ENCODE measurements at places on chromosomes 4 and X.

GRCh38 chr4:146049802-146050201, 111.2 kb upstream of the ZNF827 start:
- no peak for DNase-seq

DNA sequence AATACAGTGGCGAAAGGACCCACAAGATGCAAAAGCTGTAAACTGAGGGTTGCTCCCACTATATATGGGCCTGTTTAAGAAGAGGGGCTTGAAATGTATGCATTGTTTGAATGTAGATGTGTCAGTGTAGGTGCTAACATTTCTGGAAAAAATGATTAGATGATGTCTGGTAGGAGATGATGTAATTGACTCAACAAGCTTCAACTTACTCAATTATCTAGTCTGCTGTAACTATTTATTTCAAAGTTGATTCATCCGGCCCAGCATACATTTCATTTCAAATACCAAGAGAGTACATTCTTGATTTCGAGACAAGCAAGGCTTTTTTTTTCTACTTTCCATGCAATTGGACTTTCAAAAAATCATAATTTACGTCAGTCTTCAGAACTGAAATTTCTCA, 9.3 kb upstream of the ENAM start:
- no peak for DNase-seq

- DNase-seq, result no peak
Observed at GRCh38 chr4:87542734-87543312, 13.6 kb upstream of the SPARCL1 start.

DNA sequence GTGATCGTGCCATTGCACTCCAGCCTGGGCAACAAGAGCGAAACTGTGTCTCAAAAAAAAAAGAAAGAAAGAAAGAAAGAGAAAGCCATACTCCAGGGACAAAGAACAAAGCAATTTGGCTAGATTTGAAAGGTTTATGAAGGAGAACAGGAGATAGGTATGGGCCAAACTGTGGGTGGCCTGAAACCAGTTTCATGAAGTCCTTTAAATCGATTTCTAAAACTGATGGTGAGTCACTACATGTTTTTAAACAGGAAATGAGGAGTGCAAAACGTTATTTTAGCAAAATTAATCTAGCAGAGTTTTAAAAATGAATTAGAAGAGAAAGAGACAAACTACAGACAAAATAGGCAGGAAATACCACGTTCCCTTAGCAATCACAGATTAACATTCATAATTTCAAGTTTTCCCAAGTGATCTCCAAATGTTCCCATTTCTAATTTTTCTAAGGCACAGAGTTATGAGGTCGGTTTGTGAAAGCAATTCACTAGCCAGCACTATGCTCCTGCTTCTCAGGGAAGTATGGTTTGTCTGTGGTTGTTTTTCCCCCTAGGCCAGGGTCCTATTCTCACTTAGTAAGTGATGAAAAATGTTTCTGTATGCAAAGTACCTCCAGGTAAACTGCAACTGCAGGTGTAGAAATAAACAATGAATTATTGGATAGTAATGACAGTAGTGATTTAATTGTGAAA, 190.6 kb downstream of the PPP3CA start:
- no peak for DNase-seq

GRCh38 chrX:113959912-113960626, 623.8 kb upstream of the HTR2C start:
- DNase-seq, result no peak

GRCh38 chrX:13620207-13620606, 32.7 kb upstream of the TCEANC start:
- DNase-seq, result no peak

- DNase-seq, result no peak
Observed at GRCh38 chrX:72685810-72686456, 28.2 kb downstream of the PHKA1 start.

DNA sequence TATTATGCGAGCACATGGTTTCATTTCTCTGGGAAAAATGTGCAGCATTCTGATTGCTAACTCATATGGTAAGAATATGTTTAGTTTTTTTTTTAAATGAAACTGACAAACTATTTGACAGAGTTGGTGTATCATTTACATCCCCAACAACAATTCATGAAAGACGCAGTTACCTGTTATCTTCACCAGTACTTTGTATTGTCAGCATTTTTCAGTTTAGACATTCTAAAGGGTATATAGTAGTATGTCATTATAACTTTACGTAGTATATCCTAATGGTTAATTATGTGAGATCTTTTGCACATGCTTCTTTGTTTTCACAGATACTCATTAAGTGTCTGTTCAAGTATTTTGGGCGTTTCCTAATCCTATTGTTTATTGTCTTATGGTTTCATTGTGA, 891.1 kb upstream of the AGA start:
- DNase-seq, result no peak

GRCh38 chr4:1375051-1375721, 28.2 kb downstream of the UVSSA start:
- no peak for DNase-seq

- peak; percentile 37 for DNase-seq
Observed at GRCh38 chr4:99885063-99885664, 9.1 kb downstream of the LAMTOR3 start.

DNA sequence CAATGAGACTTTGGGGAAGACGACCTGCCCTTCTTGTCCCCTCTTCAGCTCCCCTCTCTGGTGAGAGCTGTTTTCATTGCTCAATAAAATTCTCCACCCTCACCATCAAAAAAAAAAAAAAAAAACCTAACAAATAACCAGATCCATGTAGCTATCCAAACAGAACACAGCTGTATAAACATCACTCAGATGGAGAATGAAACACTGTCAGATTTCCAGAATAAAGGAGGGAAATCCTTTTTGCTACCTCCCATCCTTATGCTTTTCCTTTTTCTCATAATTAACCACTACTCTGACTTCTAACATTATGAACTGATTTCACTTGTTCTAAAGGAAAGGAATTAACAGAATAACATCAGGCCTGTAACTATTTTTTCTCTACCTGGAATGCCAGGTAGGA, 155.6 kb downstream of the PPP4R3C start:
- DNase-seq, result no peak

GRCh38 chr4:125522588-125522987, 207.8 kb downstream of the FAT4 start:
- no peak for DNase-seq

GRCh38 chr4:55781812-55782211, 37.8 kb upstream of the EXOC1L start:
- DNase-seq, result no peak

DNA sequence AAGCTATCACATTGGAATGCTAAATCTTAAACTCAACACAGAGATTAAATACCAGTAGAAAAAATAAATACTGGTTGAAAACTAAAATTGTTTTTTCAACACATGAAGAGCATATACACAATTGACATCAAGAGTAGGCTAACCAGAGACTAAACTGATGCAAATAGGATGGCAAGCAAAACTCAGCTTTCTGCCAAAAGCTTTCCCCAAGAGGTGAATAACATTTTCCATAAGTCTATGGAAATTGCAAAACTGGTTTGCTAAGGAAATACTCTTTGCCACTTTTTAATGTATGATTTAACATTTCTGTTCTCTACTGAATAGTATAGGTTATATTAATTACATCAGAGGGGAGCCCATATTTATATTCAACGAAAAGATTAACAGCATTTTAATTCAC, 23.8 kb downstream of the IQCM start:
- DNase-seq, result no peak

GRCh38 chr4:102492531-102493241, 8.5 kb upstream of the NFKB1 start:
- DNase-seq, result no peak

GRCh38 chr4:70734168-70734954, 12.6 kb downstream of the RUFY3 start:
- peak; percentile 47 for DNase-seq

DNA sequence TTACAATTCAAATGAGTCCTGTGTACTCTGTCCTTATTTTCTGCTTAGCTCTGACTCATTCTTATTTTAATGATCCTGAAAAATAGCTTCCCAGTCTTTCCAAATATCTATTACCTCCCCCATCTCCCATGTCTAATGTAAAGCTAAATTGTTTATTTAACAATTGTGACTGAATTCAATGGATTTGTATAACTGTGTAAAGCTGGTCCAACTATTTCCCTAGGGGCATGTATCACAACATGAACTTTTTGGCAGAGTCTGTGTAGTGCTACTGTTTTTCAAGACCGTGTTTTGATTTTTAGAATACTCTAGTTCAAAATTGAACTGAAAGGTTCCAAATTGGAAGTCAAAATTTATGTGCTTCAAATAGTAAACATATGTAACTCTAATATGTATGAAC, 67.8 kb downstream of the SPCS3 start:
- no peak for DNase-seq

- peak; percentile 37 for DNase-seq
Observed at GRCh38 chrX:85084770-85085393, 81.2 kb downstream of the APOOL start.

DNA sequence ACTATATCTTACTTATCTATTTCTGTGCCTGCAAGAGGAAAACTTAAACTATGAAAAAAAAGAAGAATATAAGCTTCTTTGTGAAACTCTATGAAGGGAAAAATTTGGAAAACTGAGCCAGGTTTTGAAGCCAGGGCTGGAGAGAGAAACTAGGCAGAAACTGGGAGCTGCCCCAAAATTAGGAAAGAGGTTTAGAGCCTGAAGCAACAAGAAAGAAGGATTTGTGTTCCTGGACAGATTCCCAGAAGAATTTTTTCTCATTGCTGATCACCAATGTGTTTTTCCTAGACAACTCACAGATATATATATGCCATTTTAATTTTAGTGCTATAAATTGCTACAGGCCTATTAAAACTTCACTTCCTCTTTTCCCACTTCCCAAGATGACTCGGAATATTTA, 245.0 kb upstream of the GEMIN8 start:
- DNase-seq, result no peak

- DNase-seq, result peak; percentile 3
Observed at GRCh38 chr4:155639704-155640523, 26.7 kb upstream of the GUCY1A1 start.

GRCh38 chr4:151718984-151719955, 41.5 kb downstream of the GATB start:
- DNase-seq, result no peak

GRCh38 chr4:174716986-174717770, 111.9 kb downstream of the GLRA3 start:
- no peak for DNase-seq

GRCh38 chr4:3607690-3608552, 75.7 kb upstream of the LRPAP1 start:
- DNase-seq, result no peak

DNA sequence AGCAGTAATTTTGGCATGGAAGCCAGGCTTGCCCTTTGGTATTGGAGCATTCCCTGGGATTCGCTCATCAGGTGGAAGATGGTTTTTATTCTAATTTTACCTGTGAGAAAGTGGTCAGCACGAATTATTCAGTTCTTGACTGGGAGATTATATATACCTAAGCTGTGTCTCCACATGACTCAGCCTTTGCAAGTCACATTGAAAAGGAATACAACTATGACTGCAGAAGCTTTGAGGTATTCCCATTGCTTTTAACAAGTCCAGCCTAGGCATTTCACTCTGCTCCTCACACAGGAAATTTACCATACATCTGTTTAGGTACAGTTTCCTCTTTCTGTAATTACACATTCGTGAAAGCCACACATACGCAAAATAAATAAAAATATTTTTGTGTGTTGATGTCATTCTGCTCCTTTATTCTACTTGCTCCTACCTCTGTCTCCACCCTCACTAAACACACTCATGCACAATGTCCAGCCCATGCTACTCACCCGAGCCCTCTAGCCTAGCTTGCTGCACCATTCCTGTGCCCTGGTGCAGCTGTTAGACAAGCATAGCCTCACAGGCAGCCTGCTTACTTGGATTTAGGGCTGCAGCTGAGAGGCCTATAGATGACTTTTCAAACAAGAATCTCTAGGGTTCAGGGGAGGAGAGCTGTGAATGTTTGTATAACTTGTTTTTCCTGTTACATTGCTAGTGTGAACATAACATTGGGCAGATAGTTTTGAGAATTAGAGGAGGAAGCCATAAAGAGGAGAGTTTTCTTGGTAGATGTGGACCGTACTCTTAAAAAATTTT, 504.4 kb upstream of the FAT1 start:
- no peak for DNase-seq

DNA sequence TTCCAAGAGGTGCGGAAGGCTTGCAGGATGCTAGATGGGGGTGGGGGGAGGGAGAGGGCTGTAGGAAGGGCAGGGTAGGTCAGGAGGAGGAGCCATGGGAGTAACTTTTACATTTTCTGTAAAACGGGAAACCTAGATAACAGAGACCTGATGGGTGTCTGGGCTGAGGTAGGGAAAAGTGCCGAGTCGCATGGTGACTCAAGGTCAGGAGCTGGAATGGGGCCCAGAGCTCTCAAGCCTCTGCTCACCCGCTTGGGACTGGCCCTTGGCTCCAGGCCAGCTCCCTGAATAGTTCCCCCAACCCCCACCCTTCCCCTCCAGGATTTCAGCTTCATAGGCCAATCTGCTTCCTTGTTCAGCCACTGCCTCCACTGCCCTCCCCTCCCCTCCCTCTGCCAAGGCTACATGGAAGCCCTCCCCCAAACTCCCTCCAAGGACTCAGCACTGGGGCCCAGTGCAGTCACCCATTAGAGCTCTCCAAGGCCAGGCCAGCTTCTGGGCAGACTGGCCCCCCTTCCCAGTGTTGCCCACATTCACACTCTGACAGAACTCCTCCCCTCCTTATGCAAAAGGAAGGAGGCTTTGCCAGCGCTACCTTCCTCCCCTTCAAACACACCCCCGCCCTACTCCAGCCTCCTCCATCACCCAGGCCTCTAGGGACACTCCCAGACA, 43.6 kb downstream of the TSC22D3 start:
- no peak for DNase-seq

DNA sequence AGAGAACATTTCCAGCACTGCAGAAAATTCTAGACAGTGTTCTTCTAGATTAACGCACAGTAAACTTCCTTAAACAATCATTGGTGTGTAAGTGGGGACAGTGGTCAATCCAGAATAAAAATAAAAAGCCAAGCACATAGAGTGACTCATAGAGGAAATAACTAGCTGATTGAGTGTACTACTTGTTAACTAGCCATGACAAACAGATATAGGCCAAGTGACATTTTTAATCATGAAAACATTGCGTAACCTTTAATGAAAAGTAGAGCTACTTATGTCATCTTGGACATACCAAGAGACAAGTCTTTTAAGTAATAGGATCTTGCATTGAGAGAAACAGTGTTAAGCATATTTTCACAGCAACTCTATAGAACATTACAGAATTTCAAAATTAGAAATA, 233.9 kb upstream of the MAB21L2 start:
- no peak for DNase-seq

- no peak for DNase-seq
Observed at GRCh38 chrX:150770623-150771022, 77.4 kb downstream of the MTMR1 start.

All from CD4-positive, alpha-beta T cell treated with Interferon alpha-2 for 1 hour (primary cell).